ENCODE measurements at places on chromosomes 3 and 15.

- DNase-seq, result no peak
Measured at GRCh38 chr15:76353023-76353577, 16.5 kb downstream of the ISL2 start.

GRCh38 chr15:68930268-68931022 is at the start of gene SPESP1:
TSS of gene SPESP1 (plus strand) at chr15:68930525. CDS start at chr15:68930654, 129 bp downstream.
- DNase-seq, result peak; percentile 19

DNA sequence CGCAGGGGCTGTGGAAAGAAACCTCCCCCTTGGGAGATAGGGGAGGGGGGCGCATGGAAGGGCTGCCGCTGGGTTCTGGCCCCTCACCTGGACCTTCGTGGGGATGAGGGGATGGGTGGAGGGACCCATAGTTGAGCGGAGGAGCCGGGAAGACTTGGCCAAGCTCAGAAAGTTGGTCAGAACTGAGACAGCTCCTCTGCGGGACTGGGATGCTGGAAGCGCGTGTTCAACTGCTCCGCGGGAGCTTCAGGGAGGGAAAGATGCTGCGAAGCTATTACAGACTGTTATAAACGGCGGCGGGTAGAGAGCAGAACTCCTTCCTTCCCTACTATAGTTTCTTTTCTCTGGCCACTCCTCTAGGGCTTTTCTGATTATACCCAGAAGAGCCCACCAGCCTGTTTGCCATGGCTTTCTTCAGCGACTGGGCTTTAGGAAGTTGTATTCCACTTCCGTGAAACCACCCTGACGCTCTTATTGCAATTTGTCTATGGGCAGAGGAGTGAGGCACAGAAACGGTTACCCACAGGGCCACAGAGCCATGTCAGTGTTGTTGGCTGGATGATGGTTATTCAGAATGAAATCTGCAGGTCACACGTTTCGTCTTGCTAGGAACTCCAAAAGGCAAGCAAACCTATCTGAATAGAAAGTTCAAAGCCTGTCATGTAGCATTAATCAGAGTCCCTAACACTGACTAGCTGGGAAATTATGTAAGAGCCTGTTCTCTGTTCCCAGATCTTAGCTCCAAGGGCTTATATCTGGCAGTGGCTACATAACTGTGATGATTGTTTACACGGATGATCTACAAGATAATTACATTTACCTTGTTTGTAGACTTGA is 1.1 kb downstream of the SYNPR start:
- DNase-seq, result no peak

DNA sequence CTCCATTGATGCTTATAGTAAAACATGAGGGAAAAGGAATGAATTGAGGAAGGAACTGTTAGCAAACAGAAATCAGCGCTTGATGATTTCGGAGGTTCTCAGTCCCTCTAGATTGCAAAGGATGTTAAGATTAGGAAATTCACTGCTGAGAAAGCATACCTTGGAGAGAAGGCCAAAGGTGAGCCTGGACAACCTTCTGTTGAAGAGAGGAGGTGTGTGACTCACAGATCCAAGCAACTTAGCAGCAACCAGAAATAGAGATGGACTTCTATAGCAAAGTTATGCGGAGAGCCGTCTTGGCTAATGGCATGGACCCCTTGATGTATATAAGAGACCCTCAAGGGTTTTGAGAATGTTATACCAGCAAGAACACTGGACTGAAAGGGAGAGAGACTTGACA is 114.3 kb downstream of the EEFSEC start:
- no peak for DNase-seq

- no peak for DNase-seq
Measured at GRCh38 chr15:70855764-70856163, 1.8 kb upstream of the LARP6 start.

DNA sequence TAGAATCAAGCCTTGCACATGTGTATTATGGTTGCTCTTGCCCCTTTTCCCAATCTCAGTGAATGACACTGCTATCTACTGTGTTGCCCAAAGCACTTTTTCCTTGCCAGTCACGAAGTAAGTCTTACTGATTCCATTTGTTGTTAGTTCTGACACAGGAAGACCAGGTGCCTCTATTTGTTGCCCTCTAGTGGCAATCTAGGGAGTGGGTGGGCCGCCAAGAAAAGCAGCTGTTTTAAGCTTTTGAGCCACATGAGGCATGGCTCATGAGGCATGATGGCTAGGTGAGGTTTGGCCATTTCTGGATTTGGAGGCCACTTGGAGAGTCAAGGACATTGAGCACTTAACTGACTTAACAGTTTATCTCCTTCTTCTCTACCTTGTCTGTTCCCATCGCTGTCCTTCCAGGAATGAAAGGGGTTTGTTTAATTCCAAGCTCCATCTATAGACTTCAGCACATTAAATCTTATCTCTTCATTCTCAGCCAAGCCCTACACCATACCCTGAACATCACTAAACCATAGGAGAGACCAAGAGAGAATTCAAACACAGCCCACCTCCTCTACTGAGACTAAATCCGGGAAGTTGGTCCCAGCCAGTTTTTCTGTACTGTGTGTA is 103.1 kb downstream of the HCN4 start:
- peak; percentile 77 for DNase-seq

DNA sequence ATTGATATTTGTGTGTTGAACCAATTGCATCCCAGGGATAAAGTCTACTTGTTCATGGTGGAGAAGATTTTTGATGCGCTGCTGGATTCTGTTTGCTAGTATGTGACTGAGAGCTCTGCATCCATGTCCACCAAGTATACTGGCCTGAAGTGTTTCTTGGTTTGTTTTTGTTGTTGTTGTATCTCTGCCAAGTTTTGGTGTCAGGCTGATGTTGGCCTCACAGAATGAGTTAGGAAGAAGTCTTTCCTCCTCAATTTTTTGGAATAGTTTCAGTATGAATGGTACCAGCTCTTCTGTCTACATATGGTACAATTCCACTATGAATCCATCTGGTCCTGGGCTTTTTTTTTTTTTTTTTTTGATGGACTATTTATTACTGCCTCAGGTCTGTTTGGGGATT is 50.9 kb upstream of the OSTN start:
- DNase-seq, result no peak

DNA sequence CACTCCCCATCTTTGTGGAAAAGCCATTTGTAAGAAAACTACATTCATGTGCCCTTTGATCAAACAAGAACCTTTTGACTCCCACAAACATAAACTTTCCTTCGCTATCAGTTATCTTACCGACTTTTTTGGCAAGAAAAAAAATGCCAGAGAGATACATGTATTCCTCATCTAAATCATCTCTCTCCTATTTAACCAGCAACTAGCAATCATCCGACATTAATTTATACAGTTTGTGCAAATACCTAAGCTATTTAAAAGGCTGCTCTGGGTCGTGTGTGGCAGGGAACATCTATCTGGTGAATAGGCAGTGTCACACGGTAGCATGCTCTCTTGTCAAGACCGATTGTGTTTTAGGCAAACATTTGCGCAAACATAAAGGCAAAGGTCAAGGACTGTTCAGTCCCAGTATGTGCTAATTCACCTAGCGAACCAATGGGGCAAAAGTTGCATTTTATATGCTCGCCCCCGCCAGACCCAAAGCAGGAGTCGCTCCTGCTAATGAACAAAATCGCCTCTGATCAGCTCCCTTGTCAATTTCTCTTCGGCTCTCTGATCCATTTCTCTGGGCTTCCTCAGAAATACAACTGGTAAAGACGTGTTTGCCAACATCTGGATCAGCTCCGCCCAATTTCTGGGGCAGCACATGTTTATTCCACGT is 37.7 kb downstream of the ZIC4 start:
- no peak for DNase-seq

GRCh38 chr15:86935841-86936240 is 856.2 kb downstream of the AGBL1 start:
- DNase-seq, result no peak

- peak; percentile 4 for DNase-seq
Measured at GRCh38 chr3:87615506-87615905, 339.1 kb upstream of the POU1F1 start.

DNA sequence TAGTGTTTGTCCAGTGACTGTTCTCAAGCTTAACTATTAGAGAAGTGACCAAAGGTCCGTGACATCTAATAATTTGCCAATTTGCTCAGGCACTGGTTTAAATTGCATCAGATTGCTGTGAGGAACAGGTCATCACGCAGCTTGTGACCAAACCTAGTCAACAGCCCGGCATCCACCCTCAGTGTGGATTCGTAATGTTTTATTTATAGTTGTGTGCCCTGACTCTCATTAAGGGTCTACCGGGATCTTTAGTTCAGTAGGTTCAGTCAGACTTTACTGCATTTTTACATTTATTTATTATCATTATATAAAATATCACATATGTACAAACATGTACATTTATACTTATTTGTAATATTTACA is 46.4 kb upstream of the PGPEP1L start:
- no peak for DNase-seq

DNA sequence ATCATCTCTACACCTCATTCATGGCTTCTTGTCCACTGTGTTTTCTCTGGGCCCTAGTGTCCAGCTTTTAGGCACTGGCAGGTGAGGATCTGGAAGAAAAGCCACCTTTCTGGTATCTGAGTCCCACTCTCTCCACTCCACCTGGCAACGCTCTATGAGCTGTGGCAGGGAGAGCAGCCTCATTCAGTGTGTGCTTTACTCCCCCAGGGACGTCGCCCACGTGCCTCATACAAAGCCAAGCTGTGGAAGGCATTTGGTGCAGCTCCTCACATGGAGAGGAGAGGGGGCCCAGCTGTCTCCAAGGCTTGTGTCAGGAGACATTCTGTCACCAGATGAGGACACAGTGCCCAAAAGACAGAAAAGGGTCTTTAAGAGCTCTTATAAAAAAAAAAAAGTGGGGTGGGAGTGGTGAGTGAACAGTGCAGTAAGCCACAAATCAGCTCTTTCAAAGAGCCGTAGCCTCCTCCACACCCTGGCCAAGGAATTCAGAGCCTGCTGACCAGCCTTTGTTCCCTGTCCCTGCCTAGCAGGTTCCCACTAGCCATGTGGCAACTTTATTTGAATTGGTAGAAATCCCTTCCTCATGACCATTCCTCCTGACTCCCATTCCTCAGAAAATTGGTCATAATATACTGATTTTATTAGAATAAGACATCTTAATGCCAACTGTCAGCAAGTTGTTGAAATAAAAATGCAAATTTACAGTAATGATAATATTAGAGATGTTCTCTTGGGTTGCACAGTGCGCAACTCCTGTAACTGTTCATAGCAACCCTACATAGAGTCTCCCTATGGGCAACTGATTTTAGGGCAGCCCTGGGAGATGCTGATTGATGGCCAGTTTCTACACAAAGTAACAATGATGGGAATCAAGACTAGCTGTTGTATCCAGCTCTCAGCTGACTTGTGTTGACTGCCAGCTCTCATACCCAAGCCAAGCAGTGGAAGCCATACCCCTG is 29.5 kb downstream of the GALNT15 start:
- DNase-seq, result no peak

GRCh38 chr3:69925506-69925905 is 74.0 kb upstream of the SAMMSON start:
- no peak for DNase-seq

- no peak for DNase-seq
Measured at GRCh38 chr3:4292301-4292700, 10.9 kb upstream of the SETMAR start.

GRCh38 chr3:171741377-171741776 is 68.9 kb downstream of the PLD1 start:
- DNase-seq, result no peak

- DNase-seq, result peak; percentile 23
Measured at GRCh38 chr3:56754741-56755417, 46.9 kb downstream of the ARHGEF3 start.

GRCh38 chr3:53818221-53819162 is 27.7 kb downstream of the CHDH start:
- DNase-seq, result no peak

- no peak for DNase-seq
Measured at GRCh38 chr3:80052271-80052670, 284.5 kb upstream of the ROBO1 start.

DNA sequence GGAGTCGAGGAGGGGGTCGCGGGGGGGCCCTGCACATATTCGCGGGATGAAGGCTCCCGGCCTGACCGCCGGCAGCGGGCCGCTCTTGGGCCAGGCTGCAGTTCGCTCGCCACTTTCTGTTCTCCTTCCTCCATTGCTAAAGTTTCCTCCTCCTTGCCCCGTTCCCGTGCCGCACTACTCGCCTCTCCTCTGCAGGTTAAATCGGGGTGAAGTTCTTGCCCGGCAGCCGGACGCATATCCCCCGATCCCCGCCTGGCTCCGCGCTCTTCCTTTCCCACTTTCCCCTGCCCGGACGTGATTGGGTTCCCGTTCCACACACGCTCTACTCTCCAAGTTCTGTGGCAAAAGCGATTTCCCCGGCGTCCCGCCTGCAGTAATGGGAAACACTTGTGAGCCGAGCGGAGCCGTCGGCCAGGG is 556 bp downstream of the CRYBG3 start:
- peak; percentile 6 for DNase-seq

- DNase-seq, result no peak
Measured at GRCh38 chr3:67685499-67685898, 31.1 kb upstream of the SUCLG2 start.

GRCh38 chr3:111538681-111539083 is 3.3 kb upstream of the CD96 start:
- DNase-seq, result peak; percentile 16

DNA sequence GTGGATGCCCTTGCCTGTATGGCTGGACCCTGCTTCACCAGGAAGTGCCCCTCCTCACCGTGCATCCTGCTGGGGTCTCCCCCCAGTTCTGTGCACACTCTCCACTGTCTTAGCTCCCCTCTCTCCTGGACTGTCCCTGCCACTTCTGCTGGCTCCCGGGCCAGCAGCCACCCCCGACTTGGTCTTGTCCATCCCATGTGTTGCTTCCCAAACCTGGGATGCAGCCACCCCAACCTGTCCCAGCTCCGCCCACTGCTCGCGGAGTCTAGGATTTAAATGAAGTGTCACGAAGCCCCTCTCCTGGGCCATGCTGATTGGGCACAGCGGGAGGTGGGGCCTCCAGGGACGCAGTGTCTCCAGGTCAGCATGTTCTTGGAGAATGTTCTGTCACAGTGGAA is 48.5 kb downstream of the PLXNA1 start:
- no peak for DNase-seq

DNA sequence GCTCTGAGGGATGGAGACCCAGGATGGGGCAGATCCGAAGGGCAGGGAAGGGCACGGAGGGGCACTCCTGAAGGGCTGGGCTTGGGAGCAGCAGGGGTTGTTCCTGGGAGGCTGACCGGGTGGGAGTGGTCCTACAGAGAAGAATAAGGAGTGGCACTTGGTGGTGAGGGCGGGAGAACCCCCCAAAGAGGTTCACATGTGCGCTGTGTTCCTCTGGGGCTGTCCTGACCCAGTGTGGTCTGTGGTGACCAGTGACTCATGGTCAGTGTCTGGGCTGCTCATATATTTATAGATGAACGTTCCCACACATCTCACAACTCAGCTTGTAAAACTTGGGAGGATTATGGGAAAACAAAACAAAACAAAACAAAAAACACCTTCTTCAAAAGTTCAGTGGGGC is 10.0 kb downstream of the TRPM1 start:
- no peak for DNase-seq

DNA sequence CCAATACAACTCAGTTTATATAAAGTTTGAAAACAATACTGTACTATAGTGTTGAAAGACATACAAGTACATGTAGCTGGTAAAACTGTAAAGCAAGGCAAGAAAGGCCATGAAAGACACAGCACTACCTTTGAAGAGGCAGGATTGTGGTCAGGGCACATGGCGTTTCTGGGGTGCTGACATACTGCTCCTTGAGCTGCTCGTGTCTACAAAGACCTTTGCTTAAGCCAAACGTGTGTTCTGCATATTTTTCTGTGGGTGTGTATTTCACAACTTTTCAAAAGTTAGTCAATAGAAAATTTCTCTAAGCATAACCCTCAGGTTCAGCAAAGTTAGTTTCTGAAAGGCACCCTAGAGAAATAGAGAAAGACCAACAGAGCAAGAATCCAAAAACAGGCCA is 14.1 kb upstream of the TOPAZ1 start:
- no peak for DNase-seq

GRCh38 chr15:34496207-34496995 is 58.8 kb upstream of the GOLGA8A start:
- no peak for DNase-seq
